Endothelial cell of umbilical vein (primary cell): ENCODE measurements at places on chromosomes 4 and X. TPM values are rescaled to one million over a fixed set of nuclear protein-coding genes. Genes with fewer than 3 reads are reported as not detected.

The CPE gene
- 2.2 and 2.7 TPM in 2 replicates for polyA plus RNA-seq

The SUPT20HL2 gene
- not detected in 2 replicates for polyA plus RNA-seq

The F8 gene
- 0.53 and 0.62 TPM in 2 replicates for polyA plus RNA-seq

The IL13RA2 gene
- not detected in 2 replicates for polyA plus RNA-seq

The DNAJB14 gene
- 7.6 and 9.2 TPM in 2 replicates for polyA plus RNA-seq

DNA sequence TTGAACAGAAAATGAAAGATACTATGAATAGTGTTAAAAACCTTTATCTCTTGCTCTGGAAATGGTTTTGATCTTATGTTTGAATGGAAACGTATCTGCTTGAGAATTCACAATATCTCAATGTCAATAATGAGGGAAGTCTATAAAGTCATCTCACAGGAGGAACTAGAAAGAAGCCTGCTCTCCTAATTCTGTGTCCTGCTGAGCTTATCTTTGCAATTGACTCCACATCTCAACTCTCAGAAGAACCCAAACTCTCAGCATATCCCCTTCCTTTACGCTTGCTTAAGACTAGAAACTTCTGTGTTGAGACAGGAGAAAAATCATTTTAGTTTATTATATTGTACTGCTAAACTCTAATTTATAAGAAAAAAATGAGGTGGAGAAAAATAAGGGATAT lies 8.3 kb upstream of the PF4V1 start:
- DNase-seq: no peak

DNA sequence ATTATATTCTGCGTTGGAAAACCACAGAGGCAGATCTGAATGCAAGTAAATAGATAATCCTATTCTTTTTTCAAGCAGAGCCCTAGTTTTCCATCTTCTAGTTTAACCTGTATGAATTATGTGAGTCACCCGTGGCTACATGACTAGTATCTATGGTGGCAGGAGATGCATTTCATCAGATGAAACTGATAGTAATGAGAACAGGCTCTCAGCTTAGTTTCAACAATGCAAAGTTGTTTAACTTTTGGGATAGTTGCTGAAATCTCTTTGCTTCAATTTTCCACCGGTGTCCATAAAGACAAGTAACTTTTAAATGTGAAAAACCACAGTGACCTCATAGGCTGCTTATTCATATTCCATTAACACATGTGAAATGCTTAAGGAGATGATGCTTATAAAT lies 1317.4 kb upstream of the TENM3 start:
- DNase-seq: no peak

- DNase-seq: no peak
Measured at GRCh38 chr4:8211737-8212581, 12.9 kb downstream of the SH3TC1 start.

DNA sequence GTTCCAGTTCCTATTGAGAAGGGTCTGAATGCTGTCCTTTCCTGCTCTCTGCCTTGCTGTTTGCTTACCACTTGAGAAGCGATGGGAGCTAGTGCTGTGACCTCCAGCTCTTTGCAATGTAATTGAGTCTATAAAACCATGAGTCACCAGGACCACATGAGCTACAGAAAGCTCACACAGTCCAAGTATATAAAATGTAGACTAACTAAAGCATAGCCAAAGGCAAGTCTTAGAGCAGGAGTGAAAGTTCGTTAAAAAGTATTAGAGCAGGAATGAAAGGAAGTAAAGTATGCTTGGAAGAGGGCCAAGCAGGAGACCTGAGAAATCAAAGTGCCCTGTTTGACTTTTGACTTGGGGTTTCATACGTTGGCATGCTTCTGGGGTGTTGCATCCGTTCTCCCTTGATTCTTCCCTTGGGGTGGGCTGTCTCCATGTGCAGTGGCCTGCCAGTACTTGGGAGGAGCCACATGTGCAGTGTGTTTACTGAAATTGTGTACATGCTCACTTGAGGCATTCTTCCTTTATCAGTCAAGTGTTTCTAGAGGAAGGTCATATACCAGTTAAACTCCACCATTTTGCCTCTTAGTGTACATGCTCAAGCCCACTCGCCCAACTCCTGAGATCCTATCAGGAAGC lies 71.3 kb upstream of the KIT start:
- DNase-seq: no peak

DNA sequence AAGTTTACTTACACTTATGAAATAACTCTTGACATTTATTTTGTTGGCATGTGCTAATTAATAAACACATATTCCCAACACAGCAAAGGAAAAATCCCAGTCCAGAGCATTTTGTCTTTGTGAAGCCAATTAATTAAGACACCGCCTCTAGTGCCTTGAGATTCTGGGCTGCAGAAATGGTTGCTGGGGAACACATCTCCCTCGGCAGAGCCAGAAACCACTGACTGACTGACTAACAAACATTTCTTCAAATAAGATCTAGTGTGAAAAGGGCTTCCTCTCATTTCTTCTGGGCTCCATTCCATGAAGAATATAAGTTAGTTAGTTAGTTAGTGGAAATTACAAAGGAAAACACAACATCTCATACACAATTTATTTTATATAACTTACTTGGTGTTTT lies 28.4 kb upstream of the NAP1L5 start:
- DNase-seq: no peak

DNA sequence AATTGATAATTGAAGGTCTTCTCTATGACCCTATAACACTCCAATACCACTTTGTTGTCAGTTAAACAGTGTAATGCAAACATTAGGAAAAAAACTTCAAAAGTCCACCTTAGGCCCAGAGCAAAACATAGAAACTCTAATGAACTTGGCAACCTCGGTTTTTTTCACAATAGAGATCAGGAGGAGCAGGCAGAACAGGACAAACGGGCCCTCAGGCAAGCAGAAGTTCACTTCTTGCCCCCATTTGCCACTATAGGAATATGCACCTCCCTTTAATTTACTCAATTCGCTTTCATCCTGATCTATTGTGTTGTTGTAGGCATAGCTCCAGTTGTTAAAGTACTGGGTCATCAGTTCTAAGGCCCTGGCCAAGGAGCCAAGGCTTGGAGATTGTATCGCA lies 18.2 kb downstream of the ACOX3 start:
- DNase-seq: no peak

DNA sequence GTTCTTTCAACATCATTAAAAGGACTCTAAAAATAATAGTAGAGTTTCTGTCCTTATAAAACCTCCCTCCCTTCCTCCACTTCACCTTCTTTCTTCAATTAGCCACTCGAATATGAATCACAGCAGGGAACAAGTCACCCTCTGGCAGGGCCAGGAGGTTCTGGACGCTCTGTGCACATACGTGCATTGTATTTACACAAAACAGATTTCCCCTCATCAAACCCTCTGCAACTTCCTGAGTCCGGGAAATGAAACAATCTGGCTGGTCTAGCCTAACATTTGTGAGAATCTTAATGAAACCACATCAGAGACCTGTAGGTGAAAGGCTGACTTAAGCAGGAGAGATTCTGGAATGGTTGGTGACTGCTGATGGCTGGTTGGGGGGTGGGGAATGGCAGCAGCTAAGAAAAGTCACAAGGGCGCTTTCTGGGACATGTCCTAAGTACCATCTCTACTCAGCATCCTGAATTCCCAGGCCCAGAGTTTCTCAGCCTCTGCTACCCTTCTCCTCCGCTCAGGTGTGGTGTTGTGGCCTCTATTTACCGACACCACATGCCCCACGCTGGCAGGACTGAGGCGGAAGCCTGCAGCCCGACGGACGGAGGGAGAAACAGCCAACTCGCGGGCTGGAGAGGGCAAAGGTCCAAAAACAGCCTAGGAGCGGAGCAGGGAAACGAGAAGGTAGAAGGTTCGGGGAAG lies 1.0 kb downstream of the ZDHHC9 start:
- DNase-seq: peak; percentile 35

GRCh38 chr4:92618968-92619367 lies 315.2 kb downstream of the GRID2 start:
- peak; percentile 28 for DNase-seq

DNA sequence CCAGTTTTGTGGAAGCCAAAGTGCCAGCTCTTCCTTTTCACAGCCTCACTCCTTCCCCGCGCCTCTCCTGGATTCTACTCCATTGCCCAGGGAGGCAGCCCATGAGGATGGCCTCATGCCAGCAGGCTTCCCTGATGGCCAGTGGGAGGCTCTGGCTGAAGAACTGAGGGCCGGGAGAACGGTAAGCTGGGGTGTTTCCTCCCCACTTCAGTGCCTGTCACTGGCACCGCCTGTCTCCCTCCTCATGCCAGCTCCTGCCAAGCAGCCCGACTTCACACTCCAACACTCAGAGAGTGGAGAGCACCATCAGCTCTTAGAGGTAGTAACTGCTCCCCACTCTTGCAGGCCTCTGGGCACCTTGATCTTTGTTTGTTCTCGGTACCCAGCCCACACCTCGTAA lies 46.9 kb upstream of the STIM2 start:
- DNase-seq: no peak

DNA sequence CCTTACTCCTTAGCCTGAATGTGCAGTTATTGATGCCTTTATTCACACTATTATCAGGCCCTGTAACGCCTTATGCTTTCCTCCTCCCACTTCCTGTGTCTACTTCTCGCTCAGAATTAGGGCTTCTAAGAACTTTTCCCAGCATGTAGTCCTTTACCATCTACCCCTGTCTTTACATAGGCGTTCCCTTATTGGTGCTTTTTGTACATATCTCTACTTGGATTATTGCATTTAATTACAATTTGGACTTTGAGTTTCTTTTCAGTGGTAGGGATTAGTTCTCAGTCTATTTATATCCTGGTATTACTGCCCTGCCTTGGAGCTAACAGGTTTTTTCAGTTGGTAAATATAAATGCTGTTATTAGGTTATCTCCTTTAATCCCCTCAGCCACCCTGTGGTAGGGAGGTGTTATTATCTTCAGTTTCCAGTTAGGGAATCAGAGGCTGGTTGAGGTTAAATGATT lies 84.0 kb downstream of the RBPJ start:
- DNase-seq: no peak

GRCh38 chr4:154516318-154517029 lies 24.9 kb upstream of the DCHS2 start:
- DNase-seq: no peak

DNA sequence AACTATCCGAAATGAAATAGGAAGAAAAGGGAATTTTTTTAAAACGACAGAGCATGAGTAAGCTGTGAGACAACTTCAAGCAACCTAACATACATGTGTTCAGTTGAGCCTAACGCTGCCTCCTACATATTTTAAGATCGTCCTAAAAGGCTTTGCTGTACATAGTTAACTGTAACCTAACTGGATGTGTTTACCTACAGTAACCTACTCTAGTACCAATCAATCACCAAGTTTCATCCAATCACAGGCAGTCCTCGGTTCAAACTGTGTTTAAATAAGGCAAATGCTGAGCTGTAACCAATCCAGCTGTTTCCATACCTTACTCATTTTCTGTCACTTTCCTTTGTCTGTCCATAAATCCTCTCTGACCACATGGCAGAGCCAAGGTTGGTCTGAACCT lies 17.1 kb downstream of the RCHY1 start:
- no peak for DNase-seq

GRCh38 chrX:70422851-70423341 lies at the start of gene GDPD2:
TSS of gene GDPD2 (plus strand) at chrX:70423314. CDS start at chrX:70424985, 1,671 bp downstream.
- DNase-seq: no peak

- DNase-seq: no peak
Measured at GRCh38 chr4:19478791-19479190, 772.9 kb upstream of the SLIT2 start.

DNA sequence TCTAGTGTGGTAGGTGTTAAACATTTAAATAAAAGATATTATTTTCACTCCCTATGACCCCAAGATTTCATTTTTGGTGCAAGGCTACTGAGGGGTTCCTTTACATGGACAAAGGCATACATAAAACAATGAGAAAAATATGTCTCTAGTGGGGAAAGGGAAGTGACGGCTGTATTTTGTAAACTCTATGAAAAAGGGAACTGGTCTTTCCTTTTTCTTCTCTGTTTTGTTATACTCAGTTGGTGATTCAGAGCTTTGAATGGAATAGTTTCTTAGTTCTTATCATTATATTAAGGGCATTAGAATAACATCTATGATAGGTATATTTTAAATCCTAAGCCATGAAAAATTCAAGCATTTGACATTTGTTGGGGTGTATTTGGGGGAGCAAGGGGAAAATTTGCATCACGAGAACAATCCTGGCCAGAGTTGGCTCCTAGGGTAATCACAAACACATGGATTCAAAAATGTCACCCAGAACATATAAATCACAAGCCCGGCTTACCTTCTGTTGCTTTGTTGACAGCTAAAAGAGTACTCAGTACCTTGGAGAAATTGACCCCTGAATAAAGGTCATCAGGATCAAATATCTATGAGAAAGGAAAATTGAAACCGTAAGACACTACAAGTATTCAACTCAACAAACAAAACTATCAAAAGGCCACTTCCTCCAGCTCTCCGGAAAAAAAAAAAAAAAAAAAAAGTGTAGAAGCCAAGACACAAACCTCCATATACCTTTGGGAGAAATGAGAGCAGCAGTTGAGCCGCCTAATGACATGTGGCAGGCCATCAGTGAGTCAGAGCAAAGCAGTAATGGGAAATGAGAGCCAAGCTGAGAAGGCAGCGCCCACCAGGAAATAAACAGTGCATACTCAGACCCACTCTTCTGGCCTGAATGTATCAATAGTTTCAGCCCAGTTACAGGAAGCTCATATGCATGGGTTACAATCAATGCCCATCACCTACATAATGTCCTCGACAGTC lies 33.4 kb downstream of the ARHGEF6 start:
- no peak for DNase-seq

DNA sequence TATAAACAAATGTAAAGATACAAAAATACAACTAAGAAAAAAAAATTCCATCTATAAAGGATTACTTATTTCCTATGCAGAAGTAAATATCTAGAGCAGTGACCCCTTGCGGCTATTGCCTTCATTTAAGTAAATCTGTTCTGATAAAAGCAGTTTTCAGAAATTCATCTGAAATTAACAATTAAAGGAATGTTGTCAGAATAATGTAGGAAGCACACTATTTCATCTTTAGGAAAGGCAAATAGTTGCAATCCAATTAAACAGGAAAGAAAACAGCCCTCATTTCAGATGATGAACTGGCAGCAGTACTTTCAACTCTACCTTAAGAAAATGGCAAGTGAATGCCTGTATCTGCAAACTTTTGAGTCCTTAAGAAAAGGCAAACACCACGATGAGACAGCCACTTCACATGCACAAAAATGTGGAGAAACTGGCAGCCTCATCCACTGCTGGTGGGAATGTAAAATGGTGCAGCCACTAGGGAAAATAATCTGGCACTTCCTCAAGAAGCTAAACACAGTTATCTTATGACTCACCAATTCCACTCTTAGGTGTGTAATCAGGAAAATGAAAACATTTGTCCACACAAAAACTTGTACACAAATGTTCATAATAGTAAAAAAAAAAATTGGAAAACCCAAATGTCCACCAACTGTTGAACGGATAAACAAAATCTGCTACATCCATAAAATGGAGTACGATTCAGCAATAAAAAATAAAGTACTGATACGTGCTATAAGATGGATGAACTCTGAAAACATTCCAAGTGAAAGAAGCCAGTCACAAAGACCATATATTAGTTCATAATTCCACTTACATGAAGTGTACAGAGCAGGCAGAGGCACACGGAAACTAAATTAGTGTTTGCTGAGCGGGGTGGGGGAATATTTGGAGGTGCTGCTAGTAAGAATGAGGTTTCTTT lies 2.0 kb upstream of the THAP9 start:
- DNase-seq: peak; percentile 83

DNA sequence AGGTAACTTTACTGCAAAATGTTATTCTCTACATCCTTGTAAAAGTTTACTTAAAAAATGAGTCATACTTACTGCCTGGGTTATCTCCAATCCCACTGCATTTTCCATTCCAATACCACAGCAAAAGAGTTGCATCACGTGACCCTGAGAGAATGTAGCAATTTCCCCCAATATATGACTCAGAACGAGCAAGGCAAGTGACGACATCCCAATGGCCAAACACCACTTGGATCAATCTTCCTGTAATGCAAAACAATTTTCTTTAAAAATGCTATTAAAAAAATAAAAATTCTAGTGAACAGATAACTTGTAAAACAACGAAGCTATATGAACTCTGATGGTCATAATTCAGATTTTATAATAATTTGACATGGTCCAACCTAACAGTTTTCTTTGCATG lies 224.3 kb downstream of the DCLK2 start:
- DNase-seq: peak; percentile 91
